Hepatocyte (in vitro differentiated cells): ENCODE measurements at places on chromosomes 5 and 9. TPM values are rescaled to one million over a fixed set of nuclear protein-coding genes. Genes with fewer than 3 reads are reported as not detected.

Gene DMRT3
- 0.28 TPM in 1 of 2 replicates, not detected in the other for polyA plus RNA-seq

Gene SLC28A3
- 0.84 and 0.98 TPM in 2 replicates for polyA plus RNA-seq

Gene TMC1
- 0.23 TPM in 1 of 2 replicates, not detected in the other for polyA plus RNA-seq

Gene PRRT1B
- 1.0 and 1.4 TPM in 2 replicates for polyA plus RNA-seq

Gene PALM2AKAP2
- 2.7 and 3.7 TPM in 2 replicates for polyA plus RNA-seq

Gene ADGRD2
- not detected in 2 replicates for polyA plus RNA-seq

Gene TAF11L10
- polyA plus RNA-seq: not detected in 2 replicates

DNA sequence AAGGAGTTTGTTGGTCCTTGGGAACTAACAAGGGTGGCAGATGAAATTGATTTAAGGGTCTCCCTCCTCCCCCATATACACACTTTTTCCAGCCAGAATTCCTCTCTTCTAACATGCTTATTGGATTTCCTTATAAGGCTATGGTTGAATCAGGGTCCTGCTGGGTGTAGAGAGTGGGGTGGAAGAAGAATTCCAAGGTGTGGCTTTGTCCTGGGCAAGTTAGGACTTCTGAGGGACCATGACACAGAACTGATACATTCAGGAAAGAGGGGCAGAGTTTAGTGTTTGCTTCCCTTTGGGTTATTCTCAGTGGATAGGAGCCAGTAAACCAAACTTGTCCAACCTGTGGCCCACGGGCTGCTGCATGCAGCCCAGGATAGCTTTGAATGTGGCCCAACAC, 116.5 kb downstream of the SNX18 start:
- no peak for DNase-seq

- peak; percentile 87 for DNase-seq
Measured at GRCh38 chr9:105901514-105902109, 207.3 kb downstream of the TMEM38B start.

DNA sequence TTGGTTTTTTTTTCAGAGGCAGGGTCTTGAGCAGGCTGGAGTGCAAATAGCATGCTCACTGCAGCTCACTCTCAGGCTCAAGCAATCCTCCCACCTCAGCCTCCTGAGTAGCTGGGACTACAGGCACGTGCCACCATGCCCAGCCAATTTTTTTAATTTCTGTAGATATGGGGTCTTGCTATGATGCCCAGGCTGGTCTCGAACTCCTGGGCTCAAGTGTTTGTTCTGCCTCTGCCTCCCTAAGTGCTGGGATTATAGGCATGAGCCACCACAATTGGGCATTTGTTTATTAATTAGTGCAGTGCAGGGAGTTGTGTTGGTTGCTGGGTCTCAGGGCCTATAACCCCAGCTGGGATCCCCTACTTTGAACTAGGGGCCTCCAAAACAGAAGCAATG, 47.0 kb downstream of the CXXC5 start:
- DNase-seq: no peak

DNA sequence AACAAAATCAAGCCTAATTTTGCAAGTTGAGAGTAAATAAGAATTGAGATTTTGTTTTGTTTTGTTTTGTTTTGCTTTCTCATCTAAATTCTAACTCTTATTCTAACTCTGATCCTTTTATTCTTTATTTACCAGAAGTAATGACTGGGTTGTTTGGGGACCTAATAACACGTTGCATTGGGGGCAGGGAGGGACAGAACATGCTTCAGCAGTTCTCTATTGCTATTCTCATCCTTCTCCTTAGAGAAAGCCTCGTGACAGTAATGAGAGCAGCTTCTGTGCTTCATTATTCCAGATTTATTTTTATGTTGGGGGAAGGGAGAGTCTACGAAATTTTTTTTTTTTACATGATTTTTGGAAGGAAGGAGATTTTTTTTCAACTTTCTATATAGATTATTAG, 21.1 kb downstream of the CPEB4 start:
- DNase-seq: no peak

- no peak for DNase-seq
Measured at GRCh38 chr5:131979816-131980215, 31.6 kb downstream of the ACSL6 start.

- peak; percentile 63 for DNase-seq
Measured at GRCh38 chr5:108747774-108748400, at the start of gene FER. Gene FER (plus strand): TSS chr5:108747897. CDS start chr5:108798183, 50,286 bp downstream.

GRCh38 chr9:7970681-7971330, 171.2 kb upstream of the DMAC1 start:
- DNase-seq: no peak

- DNase-seq: no peak
Measured at GRCh38 chr5:151691706-151692105, 5.0 kb upstream of the SPARC start.

DNA sequence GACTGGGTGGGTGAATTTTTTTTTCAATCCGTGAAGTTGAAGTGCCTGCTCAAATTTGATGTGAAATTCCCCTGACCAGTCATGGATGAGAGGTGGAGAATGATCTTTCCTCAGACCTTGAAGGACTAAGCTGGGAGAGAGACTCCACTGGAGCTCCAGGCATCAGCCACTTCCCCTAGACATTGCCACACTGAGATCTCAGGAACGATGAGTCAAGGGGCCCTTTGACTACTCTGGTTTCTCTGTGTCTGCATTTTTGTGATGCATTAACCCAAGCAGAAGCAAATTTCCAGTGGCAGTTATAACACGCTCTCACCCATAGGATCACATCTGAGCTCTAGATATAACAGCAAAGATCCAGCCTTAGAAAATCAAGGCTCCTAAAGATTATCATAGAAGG, 171.2 kb upstream of the KIF2A start:
- DNase-seq: peak; percentile 8

- DNase-seq: no peak
Measured at GRCh38 chr9:135909371-135909770, 2.0 kb upstream of the CAMSAP1 start.

GRCh38 chr5:96758621-96759020, 49.1 kb downstream of the ERAP1 start:
- no peak for DNase-seq

DNA sequence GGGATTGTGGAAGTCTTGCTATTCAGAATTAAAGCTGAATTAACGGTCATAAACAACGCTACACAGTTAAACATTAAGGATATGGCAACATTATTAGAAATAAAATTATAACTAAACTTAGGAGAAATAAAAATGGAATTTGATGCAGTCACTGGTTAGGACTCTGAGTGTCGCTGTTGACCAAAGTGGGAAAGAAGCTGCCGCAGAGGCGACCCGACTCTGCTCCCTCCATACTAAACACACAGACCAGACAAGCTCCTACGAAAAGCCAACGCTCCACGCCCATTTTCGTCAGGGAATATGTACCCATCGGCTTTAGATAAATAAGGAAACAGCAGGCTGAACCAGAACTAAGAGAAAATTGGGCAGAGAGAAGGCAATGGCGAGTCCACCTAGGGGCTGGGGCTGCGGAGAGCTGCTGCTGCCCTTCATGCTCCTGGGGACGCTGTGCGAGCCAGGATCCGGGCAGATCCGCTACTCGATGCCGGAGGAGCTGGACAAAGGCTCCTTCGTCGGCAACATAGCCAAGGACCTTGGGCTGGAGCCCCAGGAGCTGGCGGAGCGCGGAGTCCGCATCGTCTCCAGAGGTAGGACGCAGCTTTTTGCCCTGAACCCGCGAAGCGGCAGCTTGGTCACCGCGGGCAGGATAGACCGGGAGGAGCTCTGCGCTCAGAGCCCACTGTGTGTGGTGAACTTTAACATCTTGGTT, at the start of gene PCDHGA5:
PCDHGA5 (plus strand) TSS at position 211 of the 709 bp plus-strand sequence; CDS start at position 380, 169 bp downstream.
- DNase-seq: no peak

DNA sequence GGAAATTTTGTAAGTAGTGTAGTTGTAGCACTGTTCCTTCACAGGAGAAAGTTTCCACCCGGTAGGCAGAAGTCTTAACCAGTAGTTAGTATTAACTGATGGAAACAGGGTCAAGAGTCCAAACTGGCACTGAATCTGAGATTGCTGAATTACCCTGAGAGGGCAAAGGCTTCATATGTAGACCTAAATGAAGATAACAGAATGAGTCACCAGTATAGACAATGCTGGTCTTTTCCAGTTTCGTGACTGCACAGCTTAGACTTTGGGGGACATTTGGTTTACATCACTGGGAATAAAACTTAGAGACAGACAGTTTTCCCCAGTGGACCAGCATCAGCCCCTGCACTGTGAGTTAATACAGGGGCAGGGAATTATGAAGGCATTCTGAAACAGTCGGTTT, 60.5 kb downstream of the PCSK5 start:
- peak; percentile 72 for DNase-seq

GRCh38 chr5:150663936-150664335, 2.9 kb downstream of the MYOZ3 start:
- no peak for DNase-seq

DNA sequence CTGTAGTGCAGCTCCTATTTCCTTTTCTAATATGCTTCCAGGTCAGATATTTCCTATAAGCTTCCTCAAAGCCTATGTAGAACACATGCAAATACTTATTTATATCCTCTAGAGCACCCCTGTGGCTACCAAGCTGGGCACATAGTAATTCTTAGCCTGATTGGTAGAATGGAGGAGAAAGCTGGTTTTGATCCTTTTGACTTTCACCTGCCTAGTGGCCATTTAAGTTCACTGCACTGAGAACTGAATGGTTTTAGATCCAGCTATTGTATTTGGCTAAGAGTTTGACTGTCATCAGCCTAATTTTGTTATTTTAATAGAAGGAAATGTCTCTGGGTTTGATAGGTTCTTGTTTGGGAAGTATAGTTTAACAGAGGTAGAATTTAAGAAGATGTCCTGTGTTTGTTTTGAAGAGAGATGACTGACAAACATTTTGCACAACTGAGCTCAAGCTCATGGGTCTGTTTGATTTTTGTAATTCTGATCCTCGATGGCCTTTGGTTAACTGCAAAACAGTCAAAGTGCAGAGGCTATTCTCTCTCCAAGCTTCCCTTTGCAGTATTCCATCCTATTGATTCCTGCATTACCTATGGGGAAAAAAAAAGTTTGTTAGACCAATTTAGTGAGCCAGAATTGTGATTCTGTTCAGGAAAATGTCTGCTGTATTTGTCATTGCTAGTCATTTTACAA, 85.4 kb downstream of the KCNN2 start:
- DNase-seq: no peak

GRCh38 chr5:111865356-111865755, 108.4 kb upstream of the NREP start:
- no peak for DNase-seq

DNA sequence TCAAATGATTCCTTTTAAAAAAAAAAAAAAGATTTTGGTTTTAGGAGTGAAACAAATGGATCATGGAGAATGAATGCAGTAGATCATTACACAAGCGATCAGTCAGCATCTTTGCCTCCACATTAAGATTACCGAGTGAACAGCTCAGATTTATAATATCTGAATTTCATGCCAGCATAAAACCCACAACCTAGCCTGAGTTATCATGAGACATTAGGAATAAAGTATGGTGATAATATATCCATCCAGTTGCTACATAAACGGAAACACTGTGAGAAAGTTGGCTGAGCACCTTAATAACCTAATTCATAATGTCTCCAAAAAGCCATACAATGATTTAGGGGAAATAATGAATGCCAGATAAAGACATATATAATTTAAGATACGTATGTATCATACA, 553.1 kb upstream of the TUSC1 start:
- no peak for DNase-seq

GRCh38 chr9:132516911-132517310, 65.5 kb upstream of the BARHL1 start:
- DNase-seq: no peak

DNA sequence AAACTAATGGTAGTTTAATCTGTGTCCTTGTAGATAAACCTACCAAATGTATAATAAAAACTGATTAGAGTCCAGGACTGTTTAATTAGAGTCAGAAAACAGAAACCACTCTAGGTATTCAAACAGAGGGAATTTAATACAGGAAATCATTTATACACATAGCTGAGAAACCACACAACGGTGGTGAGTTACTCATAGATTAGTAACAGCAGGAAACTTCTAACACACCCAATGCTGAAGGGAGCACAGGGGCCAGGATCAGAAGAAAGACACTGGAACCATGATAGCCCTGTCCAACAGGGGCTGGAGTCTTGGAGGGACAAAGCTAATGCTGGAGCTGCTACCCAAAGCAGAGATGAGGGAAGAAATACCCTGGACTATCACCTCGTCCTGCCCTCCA, 321.0 kb downstream of the ACTL7B start:
- DNase-seq: no peak
